Erythroblast (primary cell): ENCODE measurements at places on chromosomes 4 and X.

GRCh38 chr4:77493120-77493752 lies 112.4 kb upstream of the CXCL13 start:
- DNase-seq: no peak

GRCh38 chr4:93478805-93479204 lies 349.7 kb upstream of the ATOH1 start:
- no peak for DNase-seq

DNA sequence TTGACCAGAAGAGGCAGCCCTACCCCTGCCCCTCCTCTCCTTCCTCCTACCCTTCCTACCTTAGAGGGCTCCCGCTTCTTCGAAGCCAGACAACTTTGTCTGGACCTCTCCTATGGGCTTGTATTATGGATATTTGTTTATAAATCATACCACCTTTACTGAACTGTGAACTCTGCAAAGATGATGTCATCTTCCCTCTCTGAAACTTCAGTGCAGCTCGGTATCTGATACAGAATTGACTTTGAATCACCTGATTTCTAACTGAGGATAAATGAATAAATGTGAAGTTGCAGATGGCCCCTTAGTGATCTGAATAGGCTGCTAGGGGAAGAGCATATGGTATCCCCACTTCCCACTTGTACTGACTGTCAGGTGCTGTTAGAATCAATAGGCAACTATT lies 1.1 kb upstream of the OTC start:
- DNase-seq: no peak

- DNase-seq: no peak
These were observed 9.7 kb upstream of the MAGEA4 start for GRCh38 chrX:151902813-151903591.

DNA sequence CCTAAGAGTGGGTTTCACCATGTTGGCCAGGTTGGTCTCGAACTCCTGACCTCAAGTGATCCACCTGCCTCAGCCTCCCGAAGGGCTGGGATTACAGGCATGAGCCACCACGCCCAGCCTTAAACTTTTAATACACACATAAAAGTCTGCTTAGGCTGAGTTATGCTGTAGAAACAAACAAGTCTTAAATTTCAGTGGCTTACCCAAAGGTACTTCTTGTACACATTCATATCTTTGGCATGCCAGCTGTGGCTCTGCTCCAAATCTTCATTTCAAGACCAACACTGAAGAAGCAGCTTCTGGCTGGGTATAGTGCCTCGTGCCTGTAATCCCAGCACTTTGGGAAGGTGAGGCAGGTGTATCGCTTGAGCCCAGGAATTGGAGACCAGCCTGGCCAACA lies 80.3 kb downstream of the PPEF2 start:
- no peak for DNase-seq

GRCh38 chr4:81470456-81471297 lies 1.0 kb downstream of the RASGEF1B start:
- DNase-seq: peak; percentile 63

GRCh38 chrX:38937400-38937799 lies 136.1 kb downstream of the MID1IP1 start:
- DNase-seq: no peak

GRCh38 chr4:5890063-5890727 lies 2.7 kb downstream of the CRMP1 start:
- no peak for DNase-seq

- no peak for DNase-seq
These were observed 568 bp downstream of the NIPAL1 start for GRCh38 chr4:48017108-48017571.

DNA sequence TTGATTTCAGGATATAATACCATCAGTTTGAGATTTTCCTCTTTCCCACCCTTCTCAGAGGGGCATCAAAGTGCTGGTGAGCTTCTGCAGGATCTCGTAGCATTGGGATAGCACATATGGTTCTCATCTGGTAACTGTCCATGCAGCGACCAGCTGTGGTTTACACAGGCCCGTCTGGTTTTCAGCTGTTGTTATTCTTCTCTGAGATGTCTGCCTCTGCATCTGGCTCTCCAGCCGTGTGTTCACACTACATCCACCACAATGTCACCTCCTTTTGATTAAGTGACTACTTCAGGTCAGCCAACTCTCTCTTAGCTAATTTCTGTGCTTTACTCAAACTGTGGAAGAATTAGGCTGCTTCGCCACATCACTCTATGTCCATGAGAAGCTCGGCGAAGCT lies 676.7 kb upstream of the TENM3 start:
- no peak for DNase-seq

DNA sequence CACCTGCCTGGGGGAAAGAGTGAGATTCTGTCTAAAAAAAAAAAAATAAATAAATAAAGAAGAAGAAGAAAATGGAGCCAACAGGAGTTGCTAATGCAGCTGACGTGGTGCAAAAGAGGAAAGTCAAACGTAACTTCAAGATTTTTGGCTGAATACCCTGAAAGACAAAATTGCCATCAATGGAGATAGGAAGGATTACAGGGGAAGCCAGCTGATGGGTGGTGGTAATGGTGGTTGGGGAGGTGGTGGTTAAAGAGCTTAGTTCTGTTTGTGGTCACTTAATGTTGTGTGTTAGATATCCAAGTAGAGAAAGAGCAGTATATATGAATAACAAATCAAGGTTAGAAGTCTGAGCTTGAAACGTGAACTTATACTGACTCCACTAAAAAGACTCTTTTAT lies 225.4 kb downstream of the ARHGAP24 start:
- no peak for DNase-seq

DNA sequence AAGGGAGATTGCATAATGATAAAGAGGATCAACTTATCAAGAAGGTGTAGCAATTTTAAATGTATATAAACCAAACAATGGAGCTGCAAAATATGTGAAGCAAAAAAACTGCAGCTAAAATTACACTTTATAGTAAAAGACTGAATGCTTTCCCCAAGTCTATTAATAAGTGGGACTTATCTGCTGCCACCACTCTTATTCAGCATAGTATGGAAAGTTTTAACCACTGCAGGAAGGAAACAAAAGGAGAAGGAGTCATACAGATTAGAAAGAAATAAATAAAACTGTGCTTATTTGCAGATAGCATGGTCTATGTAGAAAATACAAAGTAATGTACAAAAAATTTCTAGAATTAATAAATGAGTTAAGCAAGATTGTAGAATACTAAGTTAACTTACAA lies 94.1 kb upstream of the GK2 start:
- DNase-seq: no peak

GRCh38 chr4:55838356-55838755 lies 15.1 kb upstream of the EXOC1 start:
- DNase-seq: no peak

- DNase-seq: no peak
These were observed 460.2 kb upstream of the SMIM31 start for GRCh38 chr4:164293743-164294142.

- no peak for DNase-seq
These were observed 1.1 kb downstream of the OCIAD2 start for GRCh38 chr4:48905363-48906015.

- DNase-seq: no peak
These were observed 12.8 kb downstream of the MTM1 start for GRCh38 chrX:150581093-150581775.

- DNase-seq: no peak
These were observed 1.3 kb downstream of the TMEM164 start for GRCh38 chrX:110004215-110004614.

DNA sequence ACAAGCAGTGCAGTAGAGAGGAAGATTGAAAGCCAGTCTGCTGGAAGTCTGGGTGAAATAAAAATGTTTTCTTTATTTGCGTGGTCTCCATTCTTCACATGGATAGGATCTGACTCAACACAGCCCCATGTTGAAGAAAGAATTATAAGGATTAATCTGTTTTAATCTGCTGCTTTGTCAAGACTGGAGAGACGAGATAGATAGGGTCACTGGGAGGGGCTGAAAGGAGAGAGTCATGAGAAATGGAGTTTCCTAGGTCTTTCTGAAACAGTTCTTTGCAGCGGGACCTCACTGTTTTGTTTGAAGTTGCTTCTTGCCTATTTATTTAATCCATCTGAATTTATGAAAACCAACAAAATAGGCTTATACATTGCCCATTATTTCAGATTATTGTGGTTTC lies 32.4 kb upstream of the RHOH start:
- no peak for DNase-seq

DNA sequence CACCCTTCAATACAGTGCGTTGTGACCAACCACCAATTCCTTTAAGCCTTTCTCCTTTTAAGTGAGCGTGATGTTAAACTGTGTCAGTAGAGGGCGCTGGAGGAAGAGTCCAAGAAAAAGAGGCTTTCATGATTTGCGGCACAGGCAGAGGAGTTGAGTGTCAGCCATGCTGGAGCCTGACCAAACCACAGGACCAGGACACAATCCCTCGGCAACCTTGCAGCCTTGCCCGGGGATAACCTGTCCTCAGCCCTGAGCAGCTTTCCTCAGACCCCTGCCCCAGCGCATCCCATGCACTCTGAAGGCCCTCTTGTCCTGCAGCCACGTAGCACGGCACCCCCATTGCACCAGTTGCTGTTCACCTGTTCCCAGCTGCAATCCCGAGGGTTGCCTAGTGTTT lies 53.5 kb upstream of the SMIM31 start:
- DNase-seq: peak; percentile 36

DNA sequence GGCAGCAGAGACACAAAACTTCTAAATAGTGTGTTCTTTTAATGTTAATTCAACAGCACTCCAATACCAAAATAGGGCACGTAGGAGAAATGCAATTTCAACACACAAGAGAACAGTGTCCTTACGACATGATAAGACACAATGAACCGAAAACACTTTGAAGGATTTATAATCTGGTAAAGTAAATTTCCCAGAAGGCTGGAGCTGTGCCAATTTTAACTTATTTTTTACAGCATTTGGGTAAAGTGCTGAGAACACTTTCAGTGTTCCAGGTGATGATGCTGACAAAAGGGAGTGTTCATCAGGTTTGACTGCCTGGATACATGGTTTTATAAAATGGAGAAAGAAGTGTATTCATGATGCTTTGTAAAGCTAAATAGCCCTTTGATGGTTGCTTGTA lies 76.5 kb downstream of the MAPK10 start:
- no peak for DNase-seq
